ENCODE measurements at places on chromosomes 5 and 9.

- DNase-seq: no peak
Observed at GRCh38 chr5:119721775-119722174, 92.4 kb downstream of the FAM170A start.

DNA sequence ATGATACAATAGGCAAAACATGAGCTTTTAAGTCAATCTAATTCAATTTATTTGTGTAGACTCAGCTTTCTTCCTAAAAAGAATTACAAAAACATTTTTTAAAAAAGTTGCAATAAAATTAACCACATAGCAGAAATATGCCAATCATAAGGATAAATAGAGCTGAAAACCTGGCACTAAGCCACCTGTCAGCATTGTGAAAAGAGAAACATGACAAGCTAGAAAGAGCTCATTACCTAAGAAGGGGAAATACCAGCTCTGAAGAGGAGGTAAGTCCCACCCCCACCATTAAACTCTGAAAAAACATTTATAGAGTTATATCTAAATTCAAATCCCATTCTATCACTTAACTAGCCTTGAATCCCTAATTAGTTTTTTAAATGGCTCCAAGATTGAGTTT lies 372.9 kb downstream of the OSTF1 start:
- no peak for DNase-seq

DNA sequence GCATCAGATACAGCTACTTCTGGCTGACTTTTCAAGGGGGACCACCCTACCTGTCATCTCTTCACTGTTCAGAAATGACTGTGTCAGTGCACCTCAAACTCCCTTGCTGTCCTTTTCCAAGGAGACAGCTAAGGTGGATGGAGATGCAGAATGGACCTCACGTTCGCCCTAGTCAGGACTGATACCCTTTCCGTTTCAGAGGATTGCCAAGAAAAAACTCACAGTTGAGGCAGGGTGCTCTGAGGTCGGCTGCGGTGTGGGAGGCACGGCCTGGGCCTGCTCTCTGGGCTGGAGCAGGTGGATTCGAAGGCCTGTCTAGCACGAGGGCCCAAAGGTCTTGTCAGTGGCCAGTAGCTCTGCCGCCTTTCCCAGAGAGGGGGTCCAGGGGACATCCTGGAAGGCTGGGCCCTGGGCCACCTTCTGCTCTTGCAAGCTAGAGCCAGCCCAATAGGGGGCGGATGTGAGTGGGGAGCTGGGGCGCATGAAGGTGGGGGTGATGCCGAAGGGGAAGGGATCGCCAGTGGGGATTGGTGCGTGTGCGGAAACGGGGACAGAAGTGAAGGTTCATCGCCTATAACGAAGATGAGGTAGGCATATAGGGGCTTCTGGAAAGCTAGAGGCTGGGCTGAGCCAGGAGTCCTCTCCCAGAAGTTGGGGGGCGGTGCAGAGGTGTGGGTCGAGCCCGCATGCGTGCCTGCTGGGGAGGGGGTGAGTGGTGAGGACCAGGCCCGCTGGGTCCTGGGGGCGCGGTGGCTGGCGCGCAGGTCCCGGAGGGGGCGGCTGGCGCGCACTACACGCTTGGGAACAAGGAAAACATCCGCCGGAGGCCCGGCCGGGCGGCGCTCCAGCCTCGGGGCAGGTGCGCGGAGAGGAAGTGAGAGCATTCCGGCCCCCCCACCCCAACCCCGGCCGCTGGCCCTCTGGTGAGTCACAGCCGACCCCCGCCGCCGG lies 2.5 kb upstream of the MSMP start:
- peak; percentile 56 for DNase-seq

DNA sequence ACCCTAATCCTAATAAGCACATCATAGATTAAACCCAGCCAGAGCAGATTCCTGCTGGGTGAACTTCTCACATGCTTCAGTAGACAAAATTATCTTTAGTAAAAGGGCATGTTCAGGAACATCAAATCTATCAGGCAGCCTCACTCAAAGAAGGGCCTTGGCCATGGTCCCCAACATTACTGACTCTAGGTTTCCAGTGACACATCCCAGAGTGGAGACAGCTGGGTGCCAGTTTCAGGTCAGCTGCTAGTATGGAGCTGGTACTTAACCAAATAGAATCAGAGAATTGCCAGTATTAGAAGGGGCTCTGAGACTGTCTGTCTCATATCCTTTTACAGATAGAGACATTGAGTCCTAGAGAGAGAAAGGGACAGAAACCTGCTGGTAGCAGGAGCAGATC lies 44.1 kb upstream of the GALNT10 start:
- DNase-seq: no peak

- DNase-seq: no peak
Observed at GRCh38 chr5:82107267-82107666, 135.4 kb downstream of the ATG10 start.
